ENCODE measurements at places on chromosomes 2 and 18.

- DNase-seq = no peak
These were observed 18.8 kb downstream of the UXS1 start for GRCh38 chr2:106175086-106175850.

DNA sequence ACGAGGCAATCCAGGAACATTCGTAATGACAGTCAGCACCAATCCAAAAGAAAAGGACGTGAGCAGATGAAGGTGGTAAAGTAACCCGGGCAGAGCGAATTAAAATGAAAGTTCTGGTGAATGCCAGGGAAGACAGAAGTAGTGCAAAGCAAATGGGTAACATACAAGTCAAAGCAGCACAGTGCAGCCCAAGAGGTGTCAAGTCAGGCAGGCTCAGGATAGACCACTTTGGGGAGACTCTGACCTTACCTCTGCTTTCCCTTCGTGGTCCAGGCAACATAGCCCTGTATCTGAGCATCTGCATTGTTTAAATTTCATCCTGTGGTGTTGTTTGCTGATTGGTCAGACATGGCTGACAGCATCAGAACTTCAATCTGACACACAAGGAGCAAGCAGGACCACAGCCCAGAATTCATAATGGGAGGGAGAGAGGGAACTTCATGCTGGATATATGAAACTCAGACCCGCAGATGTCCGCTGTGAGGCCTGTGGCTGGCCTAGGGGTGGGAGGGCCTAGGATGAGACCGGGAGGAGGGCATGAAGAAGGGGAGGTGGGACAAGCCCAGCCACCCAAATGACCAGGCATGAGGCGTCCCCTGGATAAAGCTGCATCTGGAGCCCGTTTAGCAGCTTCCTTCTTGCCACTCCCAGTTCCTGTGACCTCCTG is 285.7 kb downstream of the TCF4 start:
- DNase-seq = peak; percentile 63

DNA sequence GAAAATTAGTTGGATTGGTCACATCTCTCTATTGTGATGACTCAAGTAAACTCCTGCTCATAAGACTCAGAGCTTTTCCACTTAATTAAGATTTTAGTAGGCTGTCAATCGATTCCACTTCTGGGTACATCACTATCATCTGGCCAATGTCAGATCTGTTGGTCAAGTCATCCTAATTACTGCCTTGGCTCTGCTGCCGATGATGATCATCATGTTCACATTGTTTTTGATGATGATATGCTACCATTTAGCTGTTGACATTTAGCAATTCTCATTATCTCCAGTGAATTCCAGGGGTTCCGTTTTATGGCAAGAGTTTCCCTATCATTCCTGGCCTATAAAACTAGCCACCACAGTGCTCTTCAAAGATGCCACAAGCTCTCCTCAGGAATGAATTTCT is 253.4 kb downstream of the IKZF2 start:
- no peak for DNase-seq

- DNase-seq = peak; percentile 45
These were observed 7.9 kb downstream of the CROCC2 start for GRCh38 chr2:240913810-240914644.

DNA sequence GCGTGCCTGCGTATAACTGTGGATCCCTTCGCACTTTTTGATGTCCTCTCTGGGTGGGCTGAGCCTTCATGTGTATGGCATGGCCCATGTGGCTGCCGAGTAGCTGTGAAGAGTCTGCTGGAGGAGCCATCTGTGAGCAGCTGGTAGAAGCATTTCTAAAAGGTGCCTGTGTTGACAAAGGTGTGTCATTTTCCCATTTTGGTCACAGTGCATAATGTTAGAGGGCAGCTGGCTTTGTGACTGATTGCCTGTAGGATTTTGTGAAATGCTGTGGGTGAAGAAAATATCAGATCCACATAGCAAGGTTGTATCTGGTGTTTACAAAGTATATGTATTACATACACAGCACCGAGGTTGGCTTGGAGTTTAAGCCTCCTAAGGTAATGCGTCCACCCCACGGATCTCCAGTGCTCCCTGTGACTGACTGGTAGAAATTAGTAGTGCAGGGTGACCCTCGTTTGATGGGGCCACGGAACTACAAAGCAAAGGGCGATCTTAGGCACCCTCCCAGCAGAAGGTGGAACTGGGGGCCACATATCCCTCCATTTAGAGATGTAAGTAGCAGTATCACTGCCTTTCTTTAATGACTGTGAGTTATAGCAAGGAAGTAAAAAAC is 16.5 kb downstream of the GATA6 start:
- DNase-seq = no peak

GRCh38 chr2:60490441-60490840 is 63.0 kb downstream of the BCL11A start:
- no peak for DNase-seq

DNA sequence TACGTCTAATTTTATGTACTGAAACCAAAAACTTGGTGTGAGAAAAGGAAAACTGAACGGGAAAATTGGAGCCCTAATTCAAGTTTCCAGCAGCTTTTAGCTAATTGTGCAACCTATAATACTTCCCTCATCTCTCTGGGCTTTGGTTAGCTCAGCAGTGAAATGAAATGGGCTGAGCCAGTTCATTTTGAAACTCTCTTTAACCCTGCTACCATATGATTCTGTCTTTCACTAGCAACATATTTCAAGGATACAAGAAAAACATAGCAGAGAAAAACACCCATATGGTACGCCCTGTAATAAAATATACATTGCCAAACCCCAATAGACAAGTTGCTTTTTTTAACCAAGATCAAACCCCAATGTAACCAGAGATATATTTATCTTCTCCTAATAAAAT is 799 bp downstream of the SYT4 start:
- no peak for DNase-seq

- DNase-seq = peak; percentile 58
These were observed 11.1 kb upstream of the KLHL30 start for GRCh38 chr2:238127165-238128060.

GRCh38 chr18:50944245-50944932 is 23.5 kb upstream of the ELAC1 start:
- DNase-seq = no peak

GRCh38 chr18:3665204-3665603 is 215.2 kb downstream of the TGIF1 start:
- DNase-seq = no peak

- DNase-seq = no peak
These were observed 249.0 kb downstream of the IKZF2 start for GRCh38 chr2:212902421-212902820.

DNA sequence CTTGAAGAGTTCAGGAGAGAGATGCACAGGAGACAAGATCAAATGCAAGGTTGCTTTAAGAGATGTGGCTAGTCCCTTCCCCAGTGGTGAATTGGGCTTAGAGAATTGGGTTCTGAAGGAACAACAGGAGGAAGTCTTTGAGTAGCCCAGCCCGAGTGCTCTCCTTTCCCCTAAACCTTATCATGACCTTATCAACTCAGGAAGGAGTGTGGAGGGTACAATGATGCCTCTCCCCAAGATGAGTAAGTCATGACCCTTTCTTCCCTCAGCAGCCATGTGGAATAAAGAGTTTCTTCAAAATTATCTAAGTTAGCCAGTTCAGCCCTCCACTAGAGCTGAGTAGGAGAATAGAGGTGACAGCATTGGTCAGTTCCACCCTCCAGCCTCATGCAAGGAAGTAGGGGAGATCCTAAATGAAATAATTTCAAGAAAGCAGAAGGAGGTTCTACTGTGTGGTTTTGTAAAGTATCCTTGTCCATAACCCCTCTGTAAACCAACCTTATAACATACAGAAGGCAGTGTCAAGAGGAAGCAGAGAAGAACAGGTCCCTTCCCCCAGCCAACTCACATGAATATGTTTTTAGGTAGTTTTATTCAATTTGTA is 88.4 kb downstream of the ARHGAP15 start:
- no peak for DNase-seq

DNA sequence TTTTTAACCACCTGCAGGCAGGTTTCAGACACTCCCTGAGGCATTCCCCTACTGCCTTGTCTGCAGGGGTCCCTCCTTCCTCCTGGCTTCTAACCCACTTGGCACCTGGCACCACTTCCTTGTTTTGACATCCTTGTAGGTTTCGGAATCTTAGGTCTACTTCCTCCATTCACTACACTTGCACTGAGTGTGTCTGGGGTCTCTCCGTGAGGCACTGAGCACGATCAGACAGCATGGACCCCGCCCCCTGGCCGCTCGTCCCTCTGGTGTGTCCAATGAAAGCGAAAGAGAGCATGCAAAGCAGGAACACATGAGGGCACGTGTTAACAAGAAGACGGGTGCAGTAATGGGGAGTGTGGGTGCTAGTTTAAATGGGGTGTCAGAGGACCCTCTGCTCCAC is 63.8 kb downstream of the HAUS1 start:
- DNase-seq = no peak

DNA sequence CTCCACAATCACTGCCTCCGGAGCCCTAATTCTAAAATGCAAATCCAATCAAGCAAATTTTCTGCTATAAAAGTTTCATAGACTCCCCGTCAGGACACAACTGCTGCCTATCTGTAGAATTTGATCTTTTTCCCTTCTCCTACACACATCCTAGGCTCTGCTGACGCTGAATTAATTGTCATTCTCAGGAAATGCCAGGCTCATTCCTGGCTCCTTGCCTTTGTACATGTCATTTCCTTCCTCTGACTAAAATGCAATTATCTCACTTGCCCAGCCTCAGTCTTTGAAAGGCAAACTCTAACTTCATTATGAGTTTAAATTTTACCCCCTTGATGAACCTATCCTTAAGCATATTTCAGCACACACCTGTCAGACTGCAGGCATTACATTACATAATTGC is 844.9 kb upstream of the CRIM1 start:
- DNase-seq = no peak

DNA sequence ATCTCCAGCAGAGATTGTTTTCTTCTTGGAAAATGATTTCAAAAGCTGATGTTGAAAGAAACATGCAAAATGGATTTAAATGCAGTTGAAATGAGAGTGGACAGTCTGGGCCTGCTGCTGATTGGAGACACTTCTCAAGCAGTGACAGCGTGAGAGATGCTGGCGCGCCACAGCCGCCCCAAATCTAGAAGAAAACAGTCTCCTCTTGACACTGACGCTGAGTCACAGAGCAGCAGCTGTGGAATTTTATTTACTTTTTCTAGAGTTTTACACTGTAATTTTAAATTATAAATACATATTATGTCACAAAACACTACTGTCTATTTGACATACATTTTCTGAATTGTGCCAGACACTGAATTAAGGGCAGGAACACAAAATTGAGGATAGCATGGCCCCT is 121.8 kb upstream of the TMEM200C start:
- no peak for DNase-seq

DNA sequence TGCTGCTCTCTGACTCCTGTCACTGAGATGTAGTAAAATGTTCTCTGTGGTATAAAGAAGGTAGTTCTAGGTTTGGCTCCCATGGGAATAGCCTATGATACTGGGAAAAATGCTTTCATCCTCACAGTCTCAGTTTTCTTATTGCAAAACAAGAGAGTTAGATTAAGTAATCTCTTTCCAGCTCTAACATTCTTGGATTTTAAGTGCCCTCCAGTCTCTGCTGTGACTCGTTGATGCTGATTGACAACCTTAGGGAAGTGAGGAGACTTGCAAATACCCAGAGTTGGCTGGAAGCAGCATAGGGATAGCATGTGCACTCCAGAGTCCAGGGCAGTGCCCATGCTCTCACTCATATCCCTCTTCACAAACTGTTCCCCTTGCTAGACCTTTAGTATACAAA is 534.9 kb downstream of the SLC4A3 start:
- DNase-seq = no peak

DNA sequence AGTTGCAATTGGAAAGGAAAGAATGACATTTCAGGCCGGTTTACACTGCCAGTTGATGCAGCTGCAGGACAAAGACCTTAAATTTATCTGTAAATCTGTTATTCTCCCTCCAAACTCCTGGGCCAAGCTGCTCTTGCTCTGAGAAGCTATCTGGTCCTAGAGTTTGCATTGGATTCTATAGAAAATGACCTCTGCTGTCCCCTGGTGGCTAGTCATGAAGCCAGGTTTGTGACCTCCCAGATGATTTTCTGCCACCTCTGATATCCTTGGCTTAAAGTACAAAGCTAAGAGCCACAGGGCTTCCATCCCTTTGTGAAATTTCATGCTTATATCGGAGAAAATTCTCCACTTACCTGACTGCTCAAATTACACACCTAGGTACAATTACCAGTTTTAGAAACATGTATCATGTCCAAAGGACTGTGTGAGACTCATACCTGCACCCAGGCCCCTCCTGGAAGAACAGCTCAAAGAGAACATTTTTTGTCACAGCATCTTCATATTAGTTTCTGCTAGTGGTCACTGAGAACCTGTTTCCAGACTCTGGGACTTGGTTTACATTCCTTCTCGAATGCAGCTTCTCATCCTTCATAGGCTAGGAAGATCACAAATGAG is 28.9 kb upstream of the IER3IP1 start:
- no peak for DNase-seq

- DNase-seq = no peak
These were observed 232.2 kb downstream of the IKZF2 start for GRCh38 chr2:212919238-212919637.

GRCh38 chr18:59871711-59872362 is 28.0 kb upstream of the PMAIP1 start:
- DNase-seq = no peak

DNA sequence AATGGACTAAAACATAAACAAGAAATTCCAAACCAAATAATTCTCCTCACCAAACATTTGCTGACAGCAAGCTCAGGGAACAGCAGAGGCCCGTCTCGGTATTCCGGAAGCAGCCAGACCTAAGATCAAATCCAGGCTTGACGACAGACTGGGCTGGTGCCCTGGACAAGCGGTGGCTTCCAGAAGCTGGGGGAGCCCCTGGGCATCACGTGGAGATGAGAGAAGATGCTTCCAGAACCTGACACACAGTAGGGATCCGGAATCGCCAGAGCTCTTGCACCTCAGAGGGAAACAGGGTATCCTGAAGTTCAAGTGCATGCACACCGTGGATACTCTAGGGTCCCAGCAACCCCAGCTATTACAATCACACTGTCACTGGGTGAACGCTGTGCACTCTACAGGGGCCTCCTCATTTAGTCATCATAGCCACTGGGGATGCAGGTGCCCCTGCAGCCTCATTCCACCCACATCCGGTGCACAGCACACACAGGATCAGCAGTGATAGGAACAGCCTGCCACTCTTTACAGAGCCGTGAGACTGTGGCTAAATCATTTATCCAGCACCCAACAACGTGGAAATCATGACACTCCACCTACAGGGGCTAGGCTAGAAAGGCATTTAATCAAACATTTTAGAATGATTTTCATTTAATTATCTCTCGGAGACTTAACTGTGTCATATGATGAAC is 102.6 kb downstream of the HDAC4 start:
- no peak for DNase-seq

GRCh38 chr18:40447820-40448219 is 1507.2 kb upstream of the PIK3C3 start:
- DNase-seq = no peak

- DNase-seq = no peak
These were observed at the start of gene TUBA3E for GRCh38 chr2:130198343-130198742. Gene TUBA3E (minus strand): TSS chr2:130198439. CDS start chr2:130198360, 79 bp downstream.

GRCh38 chr18:75057169-75057960 is 151.6 kb downstream of the PTGR3 start:
- no peak for DNase-seq

- DNase-seq = no peak
These were observed 73.8 kb downstream of the RPIA start for GRCh38 chr2:88765154-88765888.

Measured in fibroblast of the conjunctiva (primary cell).